ENCODE measurements at places on chromosomes 13 and 19.
A peak's percentile ranks its signal among the peaks of the same experiment; 100 is the strongest.

DNA sequence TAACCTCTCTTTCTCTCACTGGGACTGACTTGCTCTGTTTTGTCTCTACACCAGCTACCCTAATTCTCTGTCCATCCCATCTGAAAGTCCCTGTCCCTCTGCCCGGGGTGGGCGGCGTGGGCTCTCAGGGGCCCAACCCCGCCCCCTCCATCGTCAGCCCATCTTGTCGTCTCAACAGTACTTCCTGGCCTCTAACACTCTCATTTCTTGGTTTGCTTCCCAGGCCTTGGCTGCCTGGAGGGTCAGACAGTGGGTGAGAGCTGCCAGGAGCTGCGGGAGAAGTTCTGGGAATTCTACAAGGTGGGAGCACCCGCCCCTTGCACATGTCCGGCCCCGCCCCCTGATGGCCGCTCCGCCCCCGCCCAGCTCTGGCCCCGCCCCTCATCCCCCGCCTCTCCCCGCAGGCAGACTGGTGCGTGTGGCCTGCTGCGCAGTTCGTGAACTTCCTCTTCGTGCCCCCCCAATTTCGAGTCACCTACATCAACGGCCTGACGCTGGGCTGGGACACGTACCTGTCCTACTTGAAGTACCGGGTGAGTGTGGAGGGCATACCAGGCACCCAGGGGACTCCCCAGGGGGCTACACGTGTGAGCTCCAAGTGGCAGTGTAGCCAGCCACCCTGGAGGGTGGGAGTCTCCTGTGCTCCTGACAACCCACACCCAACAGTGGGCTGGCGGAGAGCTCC, 1.7 kb downstream of the MPV17L2 start:
- DNase-seq: no peak

DNA sequence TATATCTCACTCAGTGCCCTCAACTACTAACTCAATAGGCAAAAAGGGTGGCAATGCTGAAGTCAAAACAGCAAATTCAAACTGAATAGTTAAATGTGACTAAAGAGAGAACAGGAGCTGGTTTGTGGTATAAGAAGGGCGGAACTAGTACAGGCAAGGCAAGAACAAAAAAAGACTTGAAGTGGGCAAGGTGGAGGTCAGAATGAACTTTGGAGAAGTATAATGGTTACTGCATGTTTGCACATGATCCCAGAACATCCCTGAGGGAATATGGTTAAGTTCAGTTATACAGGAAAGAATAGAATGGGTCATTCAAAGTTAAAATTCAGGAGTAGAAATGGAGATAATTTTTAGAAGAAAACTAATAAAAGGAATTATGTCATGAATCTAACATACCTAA, 85.5 kb downstream of the DIAPH3 start:
- no peak for DNase-seq

DNA sequence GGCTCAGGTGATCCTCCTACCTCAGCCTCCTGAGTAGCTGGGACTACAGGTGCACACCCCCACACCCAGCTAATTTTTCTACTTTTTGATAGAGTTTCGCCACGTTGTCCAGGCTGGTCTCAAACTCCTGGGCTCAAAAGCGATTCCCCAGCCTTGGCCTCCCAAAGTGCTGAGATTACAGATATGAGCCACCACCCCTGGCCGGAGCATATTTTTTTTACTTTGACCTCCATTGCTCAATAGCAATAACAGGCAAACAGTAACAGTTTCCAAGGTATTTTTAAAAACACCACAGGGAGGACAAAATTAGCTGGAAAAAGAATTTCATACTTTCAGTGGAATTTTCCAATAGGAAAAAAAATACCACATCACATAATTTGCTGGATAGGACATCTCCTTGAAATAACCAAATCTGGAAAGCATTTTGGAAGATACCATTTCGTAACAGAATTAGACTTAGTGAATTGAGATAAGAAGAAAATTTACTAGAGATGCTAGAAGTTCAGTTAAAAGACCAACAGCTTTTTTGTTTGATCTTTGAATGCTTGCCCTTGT, 5.2 kb downstream of the DUXA start:
- no peak for DNase-seq

DNA sequence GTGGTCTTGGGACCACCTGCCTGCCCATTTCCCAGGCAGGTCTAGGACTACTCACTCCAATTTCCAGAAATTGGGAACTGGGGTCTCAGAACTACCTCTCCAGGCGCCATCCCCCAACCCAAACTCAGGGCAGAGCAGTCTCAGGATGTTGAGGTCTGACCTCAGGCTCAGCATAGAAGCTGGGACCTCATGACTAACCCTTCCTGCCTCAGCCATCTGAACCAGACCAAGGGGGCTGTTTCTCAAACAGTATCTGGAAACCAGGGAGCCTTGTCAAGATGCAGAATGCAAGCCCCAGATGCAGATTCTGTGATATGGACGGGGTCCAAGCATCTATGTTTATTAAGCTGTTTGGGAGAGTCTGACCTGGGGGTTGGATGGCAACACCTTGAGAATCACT, 1.3 kb downstream of the FBXW9 start:
- no peak for DNase-seq

DNA sequence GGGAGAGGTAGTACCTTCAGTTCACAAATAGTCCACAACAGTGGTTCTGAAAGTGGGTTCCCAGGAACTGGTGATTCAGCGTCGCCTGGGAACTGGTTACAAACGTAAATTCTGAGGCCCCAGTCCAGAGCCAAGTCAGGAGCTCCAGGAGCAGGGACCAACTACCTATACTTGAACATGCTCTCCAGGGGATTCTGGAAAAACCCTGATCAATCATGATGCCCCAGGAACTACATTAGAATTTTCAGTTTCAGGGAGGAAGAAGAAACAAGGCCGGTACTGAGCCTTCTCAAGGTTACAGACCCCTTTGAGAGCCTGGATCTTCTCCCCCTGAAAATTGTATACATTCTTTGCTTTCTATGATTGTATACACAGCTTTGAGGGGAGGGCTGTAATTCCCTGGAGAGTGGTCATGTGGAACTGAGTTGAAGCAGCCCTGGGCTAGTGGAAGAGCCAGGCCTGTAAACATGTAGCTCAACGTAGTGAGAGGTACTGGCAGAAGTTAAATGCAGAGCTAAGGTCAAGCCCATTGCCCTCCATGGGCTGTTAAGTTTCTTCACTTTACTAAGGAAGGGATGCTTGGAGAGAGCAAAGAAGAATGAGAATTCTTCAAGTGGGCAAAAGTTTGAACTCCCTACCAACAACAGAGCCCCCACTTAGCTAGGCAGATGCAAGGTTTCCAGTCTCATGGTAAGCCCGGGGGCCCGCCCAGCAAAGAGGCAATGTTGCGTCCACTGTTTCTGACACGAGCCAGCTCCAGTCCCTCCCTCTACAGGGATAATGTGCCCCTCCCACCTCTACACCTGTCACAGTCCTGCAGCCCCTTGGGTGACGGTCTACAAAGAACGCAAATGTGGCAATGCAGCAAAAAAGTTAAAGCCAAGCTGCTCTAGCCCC, 17.0 kb downstream of the DOCK9 start:
- no peak for DNase-seq

DNA sequence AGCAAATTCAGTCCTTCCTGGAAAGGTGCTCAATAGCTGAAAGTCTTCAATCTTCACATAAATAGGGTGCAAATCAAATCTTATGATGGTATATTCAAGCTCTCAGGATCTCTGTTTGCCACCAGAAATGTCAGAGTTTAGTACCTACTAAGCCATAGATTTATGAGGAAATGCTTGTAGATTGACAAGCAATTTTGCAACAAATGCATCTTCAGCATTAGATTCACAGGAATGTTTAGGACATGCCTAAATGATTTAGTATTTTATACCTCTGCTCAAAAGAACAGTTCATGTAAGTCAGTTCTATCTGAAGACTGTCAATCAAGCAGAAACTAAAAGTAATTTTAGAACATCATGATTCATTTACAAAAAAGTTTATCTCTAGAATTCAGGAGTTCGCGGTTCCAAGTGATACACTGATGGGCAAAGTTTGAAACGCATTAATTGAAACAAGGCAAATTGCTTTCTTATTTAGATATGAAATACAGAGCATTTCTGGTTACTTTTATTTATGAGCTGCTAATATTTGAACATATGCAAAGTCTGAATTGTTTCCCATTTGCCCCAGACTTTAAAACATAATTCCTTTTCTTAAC, 65.7 kb downstream of the DACH1 start:
- DNase-seq: no peak

- DNase-seq: no peak
These were observed 2.8 kb downstream of the MYADM start for GRCh38 chr19:53870485-53870844.

DNA sequence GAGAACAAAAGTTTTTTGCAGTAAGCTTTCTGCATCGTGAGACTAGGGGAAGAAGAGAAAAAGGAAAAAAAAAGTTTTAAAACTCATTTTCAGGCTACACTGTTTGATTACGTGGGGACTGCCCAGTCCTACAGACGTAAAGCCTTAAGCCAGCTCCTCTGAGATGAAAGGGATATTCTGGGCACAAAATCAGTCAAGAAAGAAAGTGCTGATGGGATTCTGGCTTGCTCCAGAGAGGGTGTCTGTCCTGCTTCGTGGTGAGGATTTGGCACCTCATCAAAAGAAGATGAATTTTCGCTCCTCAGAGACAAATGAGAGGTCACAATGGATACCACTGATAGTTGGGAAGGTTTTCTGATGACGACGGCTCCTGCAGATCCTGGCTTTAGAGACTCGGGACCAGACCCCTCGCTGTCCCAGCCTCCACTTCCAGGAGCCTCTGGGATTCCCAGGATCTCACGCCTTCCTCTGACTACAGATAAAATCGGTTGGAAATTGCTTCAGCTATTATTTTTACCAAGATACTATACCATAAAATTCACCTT, 9.7 kb downstream of the TEX29 start:
- DNase-seq: peak; percentile 11

DNA sequence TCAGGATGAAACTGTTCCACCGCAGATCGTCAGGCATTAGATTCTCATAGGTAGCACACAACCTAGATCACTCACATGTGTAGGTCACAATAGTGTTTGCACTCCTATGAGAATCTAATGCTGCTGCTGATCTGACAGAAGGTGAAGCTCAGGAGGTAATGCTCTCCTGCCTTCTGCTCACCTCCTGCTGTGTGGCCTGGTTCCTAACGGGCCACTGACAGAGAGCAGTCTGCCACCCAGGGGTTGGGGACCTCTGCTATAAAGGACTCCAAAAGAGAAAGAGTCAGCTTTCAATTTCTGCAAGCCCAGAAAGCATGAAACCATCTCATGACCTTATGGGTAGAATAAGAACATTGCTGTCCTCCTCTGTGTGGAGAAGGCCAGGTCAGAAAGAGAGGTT, 43.5 kb upstream of the PCCA start:
- DNase-seq: no peak

DNA sequence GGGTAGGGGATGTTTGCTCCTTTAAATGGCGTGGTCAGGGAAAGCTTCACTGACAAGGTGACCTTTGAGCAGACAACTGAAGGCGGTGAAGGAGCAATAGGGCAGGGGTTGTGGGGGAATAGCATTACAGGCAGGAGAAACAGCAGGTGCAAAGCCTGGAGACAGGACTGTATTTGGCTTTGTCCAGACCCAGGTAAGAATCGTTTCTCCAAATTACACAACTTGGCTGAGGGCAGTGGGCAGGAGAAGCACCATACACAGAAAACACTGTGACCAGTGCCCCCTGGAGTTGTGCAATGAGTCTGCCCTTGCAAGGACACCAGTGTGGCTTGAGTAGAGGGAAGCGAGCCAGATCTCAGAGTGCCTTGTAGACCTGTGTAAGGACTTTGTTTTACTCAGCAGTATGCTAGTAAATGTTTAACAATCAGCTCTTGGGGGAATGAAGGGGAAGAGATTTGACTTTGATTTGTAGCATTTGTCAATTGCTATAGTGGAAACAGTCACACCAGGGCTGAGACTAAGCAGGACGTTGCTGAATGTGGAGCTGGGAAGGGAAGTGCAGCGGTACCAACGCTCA, 360.0 kb downstream of the DCT start:
- no peak for DNase-seq

DNA sequence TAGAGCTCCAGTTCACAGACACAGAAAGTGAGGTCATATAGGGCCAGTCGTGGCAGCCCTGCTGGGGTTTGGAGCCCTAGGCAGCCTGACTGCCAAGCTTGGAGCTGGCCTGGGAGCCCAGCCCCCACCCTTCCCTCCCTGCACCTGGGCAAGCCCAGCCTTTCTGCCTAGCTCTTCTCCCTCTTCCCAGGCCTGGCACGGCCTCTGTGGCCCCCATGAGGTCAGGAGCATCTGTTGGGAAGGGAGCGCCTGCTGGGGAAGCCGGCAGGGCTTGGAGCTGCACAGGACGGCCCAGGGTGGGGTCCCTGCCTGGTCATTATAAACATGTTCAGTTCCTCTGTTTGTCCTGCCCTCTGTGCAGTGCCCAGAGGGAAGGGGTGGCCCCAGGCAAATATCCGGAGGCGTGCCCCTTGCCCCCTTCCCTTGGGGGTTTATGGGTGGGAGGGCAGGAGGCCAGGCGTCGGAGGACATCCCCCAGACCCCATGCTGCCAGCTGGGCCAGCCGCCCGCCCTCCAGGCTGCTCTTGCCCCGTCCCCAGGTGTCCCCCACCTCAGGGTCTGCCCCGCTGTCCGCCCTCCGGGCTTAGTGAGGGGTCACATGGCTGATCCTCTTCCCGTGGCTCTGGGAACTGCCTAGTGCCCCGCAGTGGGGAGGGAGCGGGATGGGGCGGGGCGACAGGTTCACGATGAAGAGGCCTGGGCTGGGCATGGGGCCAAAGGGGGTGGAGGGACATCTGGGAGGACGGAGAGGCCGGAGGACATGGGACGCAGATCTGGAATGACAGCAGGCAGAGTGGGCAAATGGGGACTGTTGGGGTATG, 30.0 kb upstream of the NCCRP1 start:
- DNase-seq: no peak

- DNase-seq: no peak
These were observed 2.6 kb downstream of the PPP5C start for GRCh38 chr19:46349311-46349993.

GRCh38 chr19:29248332-29248844, 35.4 kb upstream of the UQCRFS1 start:
- no peak for DNase-seq

DNA sequence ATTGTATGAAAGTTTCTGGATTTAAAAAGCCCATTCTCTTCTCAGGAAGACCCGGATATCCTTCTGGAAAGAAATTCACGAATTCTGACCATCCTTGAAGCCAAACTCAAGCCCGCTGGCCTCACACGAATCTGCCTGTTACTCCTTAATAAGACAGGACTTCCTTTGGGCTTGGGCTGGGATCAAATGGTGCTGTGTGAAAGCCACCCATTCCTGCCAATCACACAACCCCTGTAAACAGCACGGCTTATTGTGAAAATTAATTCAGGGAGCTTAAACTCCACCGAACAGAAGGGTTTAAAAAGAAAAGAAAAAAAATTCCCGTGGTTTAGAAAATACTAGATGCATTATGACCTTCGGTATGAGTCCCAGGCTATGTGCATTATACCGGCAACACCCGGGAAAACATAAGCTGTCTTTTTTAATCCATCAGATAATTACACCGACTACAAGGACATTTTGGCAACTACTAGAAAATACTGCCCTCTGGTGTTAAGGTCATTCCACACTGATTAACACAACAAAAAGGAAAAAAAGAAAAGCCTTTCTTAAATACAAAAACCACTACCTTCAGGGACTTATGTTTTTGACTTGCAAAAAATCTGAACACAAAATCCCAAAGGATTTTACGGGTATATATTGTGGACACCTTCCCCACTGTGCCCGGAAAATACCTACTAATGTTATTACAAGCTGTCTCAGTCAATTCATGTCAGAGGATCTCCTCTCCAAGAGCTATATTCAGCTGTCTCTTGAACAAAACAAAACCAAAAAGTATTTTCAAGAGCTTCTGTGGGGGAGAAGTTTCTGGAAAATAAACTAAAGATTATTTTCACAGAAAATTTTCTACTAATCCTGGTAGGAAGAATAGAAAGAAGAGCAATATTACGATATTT, 76.0 kb upstream of the LSM14A start:
- DNase-seq: peak; percentile 46
